ENCODE measurements at places on chromosomes 3 and 15.

DNA sequence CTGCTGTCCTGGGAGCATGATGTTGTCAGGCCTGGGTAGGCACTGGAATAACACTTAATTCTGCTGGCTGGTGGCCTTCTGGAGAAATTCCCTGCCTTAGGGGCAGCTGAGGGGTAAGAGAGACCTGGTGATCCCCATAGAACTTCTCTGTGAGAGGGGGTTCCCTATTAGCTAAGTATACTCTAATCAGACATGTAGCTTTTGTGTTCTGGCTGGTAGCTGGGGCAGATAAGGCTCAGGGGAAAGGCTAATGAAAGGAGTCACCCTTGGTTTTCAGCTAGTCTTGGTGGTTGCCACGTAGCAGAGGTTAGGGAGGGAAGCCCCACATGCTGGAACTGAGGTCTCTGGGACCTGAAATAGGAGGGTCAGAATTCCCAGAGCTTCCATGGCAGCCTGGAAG, 952 bp upstream of the HDDC3 start:
- DNase-seq, result no peak

GRCh38 chr15:64774037-64774628, 1.3 kb downstream of the RBPMS2 start:
- no peak for DNase-seq

DNA sequence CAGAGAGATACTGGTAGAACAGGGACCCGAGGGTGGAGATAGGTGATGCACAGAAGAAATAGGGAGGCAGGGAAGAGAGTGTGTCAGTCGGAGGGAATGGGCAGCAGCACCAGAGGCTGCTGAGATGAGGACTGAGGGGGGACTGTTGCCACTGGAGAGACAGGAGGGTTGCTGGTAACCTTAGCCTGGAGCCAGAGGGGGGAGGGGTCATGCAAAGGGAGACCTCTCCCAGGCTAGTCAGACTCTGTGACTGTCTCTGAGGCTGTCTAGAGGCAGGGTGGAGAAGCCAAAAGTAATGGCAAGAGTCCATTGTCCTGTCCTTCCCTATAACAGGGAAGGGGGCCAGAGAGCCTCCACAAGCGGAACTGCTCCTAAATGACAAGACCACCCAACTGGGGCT, 2.1 kb upstream of the DLEC1 start:
- DNase-seq, result no peak

GRCh38 chr3:169430707-169431404, 232.7 kb downstream of the MECOM start:
- peak; percentile 17 for DNase-seq

DNA sequence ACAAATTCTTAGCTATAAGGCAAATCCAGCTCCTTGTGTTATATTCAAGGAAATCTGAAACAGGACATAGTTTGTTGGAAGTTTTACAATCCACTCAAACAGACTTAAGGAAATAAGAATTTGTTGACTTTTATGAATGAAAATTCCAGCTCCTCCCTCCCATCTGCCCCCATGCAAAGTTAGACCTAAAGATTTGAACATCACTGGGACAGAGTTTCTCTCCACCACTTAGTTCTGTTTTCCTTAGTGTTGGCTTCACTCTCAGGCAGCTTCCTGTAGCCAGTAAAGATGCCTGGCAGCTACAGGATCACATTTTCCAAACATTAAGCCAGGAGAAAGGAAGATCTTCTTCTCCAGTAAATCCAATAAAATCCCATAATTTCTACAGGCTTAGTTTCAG, 265.0 kb downstream of the TAFA4 start:
- DNase-seq, result no peak

DNA sequence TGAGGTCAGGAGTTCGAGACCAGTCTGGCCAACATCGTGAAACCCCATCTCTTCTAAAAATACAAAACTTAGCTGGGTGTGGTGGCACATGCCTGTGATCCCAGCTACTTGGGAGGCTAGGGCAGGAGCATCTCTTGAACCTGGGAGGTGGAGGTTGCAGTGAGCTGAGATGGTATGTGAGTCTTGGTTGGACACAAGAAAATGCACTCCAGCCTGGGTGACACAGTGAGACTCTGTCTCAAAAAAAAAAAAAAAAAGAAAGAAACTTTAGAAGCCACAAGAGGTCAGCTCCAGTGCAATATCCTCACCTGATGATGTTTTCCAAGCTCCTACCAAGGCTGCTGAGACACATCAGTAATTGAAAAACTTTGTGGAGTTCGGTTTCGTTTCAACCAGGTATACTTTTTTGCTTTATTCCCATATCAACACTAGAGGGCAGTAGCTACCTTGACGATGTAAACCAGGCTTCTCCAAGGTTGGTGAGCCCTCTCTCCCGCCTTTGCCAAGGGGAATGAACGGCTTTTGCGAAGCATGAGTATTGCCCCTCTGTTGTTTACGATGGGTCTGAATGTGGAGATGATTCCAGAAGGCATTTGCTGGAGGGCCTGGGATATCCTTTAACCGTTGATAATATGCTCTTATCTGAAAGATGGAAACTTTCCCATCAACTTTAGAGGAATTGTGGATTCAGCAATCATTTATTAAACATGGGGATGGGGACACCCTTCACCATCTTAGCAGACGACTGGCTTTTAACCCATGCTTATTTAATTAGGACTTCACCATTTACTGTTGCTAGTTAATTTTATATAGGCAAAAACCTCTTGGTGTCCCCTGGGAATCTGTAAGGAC, 202.8 kb downstream of the SV2B start:
- peak; percentile 70 for DNase-seq

DNA sequence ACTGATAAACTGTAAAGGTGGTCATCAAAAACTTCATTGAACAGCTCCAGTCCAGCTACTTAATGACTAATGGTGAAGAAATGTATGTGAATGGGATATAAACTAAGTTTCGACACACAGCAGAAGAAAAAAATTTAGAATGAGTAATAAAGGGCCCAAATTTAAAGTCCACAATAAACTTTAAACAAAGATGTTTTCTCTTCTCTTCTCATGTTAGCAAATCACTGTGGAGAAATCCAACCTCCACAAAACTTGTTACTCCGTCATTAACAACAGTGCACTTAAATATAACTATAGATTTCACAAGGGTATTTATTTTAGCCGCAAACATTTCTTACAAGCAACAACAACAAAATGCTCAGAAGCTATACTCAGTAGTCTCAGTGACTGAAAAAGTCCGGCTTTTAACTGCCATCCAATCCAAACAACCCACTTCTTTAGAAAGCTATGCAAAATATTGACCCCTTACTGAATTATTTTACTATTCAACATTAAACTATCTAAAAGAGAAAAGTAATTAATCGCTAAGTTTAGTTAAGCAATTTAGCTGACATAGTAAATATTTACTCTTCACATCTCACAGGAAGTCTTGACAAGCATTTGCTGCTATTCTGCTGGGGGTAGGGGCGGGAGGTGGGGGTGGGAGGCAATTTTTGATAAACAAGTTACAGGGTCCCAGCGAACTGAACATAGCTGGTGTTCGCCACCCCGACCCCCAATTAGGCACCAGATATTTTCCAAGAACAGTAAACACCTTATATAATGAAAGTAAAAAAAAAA, 2.4 kb downstream of the IGF2BP2 start:
- DNase-seq, result no peak

DNA sequence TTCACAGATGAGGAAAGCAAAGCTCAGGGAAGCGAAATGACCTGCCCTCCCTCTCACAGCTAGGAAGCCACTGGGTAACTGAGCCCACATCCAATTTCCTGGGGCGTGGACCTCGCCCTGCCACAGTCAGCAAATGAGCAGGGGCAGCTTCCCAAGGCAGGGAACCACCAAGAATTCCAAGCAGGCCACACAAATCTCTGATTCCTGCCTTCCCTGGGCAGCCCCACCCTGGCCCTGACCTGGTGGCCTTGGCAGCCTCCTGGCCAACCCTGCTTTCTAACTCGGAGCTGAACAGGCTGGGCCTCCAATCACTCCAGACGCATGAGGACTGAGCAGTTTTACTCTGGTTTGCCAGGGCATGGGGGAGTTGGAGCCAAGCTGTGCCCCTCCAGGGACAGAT, 203.7 kb upstream of the TLE3 start:
- no peak for DNase-seq

- no peak for DNase-seq
These were observed 148.0 kb downstream of the MEGF11 start for GRCh38 chr15:66105286-66106265.

DNA sequence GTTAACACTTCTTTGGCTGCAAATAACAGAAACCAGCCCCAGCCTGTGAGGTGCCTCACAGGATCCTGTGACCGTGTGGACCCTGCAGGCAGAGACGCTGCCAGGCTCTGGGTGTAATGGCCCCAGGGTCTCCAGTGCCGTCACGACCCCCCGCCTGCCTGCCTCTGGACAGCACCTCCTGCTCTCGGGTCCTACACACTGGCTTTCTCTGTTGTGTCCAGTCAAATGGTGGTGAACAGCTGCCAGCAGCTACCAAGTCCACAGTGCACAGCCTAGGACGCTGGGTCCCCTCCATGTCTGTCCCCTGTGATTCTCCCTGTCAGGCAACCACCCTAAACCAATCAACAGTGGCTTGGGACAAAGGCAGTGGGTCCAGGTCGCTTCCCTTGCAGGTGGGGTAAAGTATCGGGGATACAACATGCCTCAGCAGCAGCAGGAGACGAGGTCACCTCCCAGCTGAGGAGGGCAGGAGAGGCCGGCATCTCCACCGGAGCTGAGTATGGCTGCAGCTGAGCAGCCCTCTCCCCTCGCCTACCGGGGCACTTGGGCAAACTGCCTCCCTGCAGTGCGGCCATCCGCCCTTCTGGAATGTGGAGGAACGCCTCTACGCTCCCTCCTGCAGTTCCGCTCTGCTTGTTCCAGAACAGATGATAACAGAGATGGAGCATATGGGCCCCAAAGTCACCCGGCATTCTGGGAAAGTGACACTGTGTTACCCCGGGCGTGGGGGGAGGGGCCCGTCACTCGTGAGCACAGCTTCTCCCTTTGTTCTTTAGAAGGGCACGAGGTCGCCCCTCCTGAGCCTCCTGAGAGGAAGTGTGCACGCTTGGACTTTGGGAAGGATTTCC, 21.1 kb upstream of the SKOR1 start:
- no peak for DNase-seq

- DNase-seq, result no peak
These were observed 608.1 kb downstream of the SQOR start for GRCh38 chr15:46242935-46243334.

- DNase-seq, result peak; percentile 60
These were observed 106.4 kb downstream of the FBLN2 start for GRCh38 chr3:13655061-13655913.

DNA sequence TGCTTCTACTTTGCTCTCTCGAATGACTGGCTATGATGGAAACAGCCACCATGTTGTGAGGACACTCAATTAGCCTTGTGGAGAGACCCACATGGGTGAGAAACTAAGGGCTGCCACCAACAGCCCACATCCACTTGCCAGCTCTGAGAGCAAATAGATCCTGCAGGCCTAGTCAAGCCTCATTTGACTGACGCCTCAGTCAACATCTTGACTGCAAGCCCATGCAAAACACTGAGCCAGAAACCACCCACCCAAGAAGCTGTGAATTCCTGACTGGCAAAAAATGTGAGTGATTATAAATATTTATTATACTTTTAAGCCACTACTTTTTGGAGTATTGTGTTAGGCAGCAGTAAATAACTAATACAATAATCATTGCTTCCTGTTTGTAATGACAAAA, 58.4 kb downstream of the NOX5 start:
- no peak for DNase-seq

- no peak for DNase-seq
These were observed 123.6 kb upstream of the GALNT15 start for GRCh38 chr3:16050641-16051467.

DNA sequence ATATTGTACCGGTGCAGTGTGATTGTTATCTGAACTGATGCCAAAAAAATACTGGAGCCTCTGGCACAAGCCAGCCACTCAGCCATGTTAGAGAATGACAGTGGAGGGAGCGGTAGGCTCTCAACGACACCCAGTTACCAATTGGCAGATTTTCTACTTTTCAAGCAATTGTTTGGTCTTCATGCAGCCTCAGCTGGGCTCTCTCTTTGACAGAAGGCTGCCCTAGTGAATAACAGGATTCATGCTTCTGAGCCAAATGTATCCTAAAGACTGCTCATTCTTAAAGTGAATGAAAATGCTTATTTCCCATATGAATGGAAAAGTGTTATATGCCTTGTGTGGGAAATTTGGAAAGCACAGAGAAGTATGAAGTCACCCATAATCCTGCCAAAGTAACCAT, 261.2 kb upstream of the TRIM42 start:
- DNase-seq, result no peak

GRCh38 chr3:104526901-104527401, 839.8 kb upstream of the ALCAM start:
- no peak for DNase-seq

GRCh38 chr3:100316641-100317069, 17.9 kb upstream of the NIT2 start:
- DNase-seq, result peak; percentile 38

- no peak for DNase-seq
These were observed 7.8 kb downstream of the XPC start for GRCh38 chr3:14170531-14171159.

- no peak for DNase-seq
These were observed 2.9 kb upstream of the TFG start for GRCh38 chr3:100706365-100706764.

GRCh38 chr15:101262551-101262950, 10.7 kb upstream of the CHSY1 start:
- no peak for DNase-seq

GRCh38 chr3:45592830-45593707, 1.5 kb upstream of the LIMD1 start:
- DNase-seq, result peak; percentile 81

DNA sequence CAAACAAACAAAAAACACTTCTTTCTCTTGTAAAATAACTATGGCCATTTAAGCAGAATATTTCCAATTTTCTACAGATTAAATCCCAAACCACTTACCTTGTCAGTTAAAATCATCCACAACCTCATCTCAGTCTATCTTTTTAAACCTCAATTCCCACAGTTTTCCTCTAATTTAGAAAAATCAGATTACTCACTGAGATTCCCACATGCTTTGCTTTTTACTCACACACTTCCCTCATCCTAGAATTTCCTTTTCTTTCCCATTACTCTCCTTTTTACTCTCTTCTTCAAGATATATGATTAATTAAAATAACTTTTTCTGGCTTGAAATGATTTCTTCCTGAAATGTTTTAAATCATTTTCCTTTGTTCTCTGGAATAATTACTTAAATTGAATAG, 790.7 kb downstream of the ROBO1 start:
- DNase-seq, result no peak

DNA sequence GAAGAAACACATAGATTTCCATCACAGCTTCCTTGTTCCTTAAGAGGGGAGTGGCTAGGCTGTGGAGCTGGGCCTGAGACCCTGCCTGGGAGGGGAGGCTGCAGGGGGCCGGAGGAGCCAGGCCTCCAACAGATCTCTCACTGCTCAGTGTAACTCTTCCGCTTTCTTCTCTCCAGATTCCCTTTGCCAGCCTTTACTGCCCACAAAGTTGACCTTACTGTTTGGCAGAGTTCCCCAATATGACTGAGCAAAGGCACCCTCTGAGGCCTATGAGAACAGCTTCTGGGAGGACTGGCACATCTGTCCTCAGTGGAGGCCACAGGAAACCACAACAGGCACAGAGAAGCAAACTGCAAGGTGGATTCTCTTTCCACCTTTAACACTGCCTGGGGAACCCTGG, 38.1 kb downstream of the SLCO2A1 start:
- no peak for DNase-seq

- no peak for DNase-seq
These were observed 40.2 kb downstream of the SLC9A9 start for GRCh38 chr3:143808030-143808429.

Data from left kidney (tissue), 8 donors.